ENCODE measurements at places on chromosomes 12 and 14.

GRCh38 chr12:60195483-60195882, 599.7 kb downstream of the SLC16A7 start:
- DNase-seq: no peak

DNA sequence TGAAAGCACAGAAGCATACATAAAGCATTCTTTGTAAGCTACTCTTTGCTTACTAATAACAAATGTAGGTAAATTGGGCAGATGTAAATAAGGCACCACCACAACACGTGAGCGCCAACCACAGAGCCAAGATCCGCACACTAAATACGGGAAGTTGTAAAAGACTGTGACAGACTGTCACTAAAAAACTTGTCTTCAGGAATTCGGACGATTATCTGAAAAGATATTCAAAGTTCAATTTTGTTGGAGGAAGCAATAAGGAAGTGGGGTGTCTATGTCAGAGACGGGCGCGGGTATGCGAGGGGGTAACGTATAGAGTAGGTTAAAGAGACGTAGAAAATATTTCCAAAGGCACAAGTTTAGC, 1.5 kb upstream of the HSP90B1 start:
- DNase-seq: peak; percentile 63

- DNase-seq: no peak
Observed at GRCh38 chr12:88251798-88252197, 109.7 kb downstream of the TMTC3 start.

- DNase-seq: no peak
Observed at GRCh38 chr14:80584744-80585505, 356.6 kb downstream of the CEP128 start.

GRCh38 chr12:111304642-111305071, 64.2 kb downstream of the PHETA1 start:
- peak; percentile 79 for DNase-seq
